Stimulated activated CD4-positive, alpha-beta T cell treated with anti-CD3 and anti-CD28 coated beads, Interleukin-15, amount 100 ng/mL, for 1 hour (primary cell): ENCODE measurements at places on chromosomes 5 and 9.
A peak's percentile ranks its signal among the peaks of the same experiment; 100 is the strongest.

DNA sequence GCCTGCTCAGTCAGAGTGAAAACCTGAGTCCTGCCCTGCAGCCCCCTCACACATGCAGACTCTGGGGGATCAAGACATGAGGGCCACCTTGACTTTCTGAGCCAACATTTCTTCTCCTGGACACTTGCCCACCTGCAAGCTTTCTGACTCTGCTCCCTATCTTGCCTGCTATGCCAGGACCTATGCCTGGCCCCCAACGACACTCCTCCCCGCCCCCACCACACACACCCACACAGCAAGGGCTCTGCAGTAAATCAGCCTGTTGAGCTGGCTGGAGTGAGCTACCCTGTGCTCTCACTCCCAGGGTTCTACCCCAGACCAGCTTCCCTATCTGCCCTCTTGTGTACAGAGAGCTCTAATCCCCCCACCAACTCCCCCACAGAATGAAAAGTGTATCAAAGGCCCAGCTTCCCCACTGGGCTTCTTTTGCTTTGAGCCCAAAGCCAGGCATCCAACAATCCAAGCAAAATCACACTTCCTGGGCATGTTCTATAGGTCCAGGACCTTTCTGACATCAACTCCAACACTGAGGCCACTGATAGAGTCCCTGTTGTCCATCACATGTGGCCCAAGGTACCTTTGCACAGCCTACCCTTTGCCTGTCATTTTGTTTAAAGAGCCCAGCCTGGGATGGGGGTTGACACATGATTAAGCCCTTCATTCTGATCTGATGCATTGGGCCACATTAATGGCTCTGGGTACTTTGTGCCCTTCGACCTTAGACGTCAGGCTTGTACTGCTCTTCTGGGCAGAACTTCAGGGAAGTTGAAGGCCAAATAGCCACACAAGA is 7.2 kb downstream of the PDLIM4 start:
- no peak for DNase-seq

- DNase-seq = no peak
Observed at GRCh38 chr5:172617817-172618216, 23.2 kb upstream of the NEURL1B start.

DNA sequence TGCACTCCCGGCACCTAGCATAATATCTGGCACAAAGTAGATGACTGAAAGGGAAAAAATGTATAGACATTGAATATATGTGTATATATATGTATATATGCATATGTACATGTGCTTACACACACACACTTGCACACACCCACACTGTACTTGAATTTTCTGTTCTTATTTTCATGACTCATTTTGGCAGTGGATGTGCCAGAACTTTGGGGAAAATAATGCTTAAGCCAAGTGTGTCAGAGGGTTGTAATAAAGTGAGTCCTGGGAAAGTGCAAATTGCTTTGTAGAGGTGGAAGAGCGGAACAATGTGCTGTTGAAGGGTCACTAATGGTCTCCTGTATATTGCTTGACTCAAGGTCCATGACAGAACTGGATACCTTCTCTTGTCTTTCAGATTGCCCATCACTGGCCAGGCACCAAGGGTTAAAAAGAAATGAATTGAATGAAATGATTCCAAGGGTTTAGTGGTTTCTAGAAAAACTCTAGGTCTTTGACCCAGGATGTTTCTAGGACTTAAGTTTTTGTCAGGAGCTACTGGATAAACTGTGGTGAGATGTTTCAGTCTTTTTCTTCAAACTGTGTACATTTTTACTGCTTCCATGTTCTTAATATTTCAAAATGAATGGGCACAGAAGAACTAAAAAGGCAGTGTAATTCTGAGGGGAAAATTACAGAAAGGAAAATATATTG is 129.9 kb upstream of the MOCS2 start:
- DNase-seq = no peak

DNA sequence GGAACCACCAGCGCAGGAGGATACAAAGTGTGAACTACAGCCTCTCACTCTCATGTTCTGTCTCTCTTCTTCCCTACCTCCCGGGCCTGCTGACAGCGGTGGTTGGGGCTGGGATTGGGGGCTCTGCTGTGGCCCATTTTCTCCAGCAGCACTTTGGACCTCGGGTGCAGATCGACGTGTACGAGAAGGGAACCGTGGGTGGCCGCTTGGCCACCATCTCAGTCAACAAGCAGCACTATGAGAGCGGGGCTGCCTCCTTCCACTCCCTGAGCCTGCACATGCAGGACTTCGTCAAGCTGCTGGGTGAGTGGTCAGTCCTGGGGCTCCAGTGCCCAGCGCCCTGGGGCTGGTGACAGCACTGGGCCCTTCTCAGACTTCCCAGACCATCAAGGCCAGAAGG is 4.7 kb downstream of the PCYOX1L start:
- no peak for DNase-seq

DNA sequence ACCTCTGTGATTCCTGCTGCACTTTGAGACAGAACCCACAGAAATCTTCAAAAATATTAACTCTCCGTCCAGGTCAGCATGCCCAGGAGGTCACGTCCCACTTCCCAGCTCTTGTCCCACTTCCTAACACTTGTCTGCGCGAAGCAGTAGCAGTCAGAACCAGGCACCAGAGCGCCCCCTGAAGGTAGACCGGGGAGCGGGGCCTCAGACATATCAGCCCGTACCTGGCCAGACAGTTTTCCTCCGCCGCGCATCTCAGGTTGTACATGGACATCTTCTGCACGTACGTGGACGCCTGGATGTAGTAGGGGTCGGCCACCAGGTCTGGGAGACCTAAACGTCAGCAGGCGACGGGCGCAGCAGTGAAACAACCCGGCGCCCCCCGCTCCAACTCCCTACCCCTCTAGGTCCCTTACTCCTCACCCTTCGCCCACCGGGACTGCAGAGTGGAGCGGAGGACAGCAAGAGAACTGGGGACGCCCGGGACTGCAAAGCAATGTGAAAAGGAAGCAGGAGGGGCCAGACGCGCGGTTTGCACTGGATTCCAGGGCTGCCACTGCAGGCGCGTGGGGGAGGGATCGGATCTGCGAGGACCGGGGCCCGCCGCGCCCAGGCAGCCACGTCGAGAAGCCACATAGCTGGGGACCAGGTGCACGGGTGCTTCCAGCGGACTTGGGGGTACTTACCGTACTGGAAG is 1.2 kb downstream of the LOX start:
- peak; percentile 20 for DNase-seq

- DNase-seq = no peak
Observed at GRCh38 chr5:153903321-153903720, 135.4 kb downstream of the FAM114A2 start.

- no peak for DNase-seq
Observed at GRCh38 chr9:119020284-119020683, 349.0 kb downstream of the BRINP1 start.

DNA sequence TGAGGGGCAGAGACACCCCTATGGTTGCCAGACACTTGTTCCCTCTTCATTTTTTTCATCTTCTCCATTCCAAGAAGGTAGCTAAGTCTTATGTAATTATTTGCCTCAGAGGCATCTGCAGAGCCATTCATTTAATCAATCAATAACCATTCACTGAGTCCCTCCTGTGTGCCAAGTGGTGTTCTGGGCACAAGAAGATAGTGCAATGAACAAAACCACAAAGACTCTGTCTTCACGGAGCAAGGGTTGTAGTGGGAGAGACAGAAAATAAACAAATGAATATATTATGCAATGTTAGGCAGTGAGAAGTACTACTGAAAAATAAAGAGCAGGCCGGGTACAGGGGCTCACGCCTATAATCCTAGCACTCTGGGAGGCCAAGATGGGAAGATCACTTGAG is 41.4 kb upstream of the CTNNA1 start:
- no peak for DNase-seq
